Thyroid gland (tissue), 4 donors: ENCODE measurements at places on chromosomes 3 and 15. TPM values are rescaled to one million over a fixed set of nuclear protein-coding genes. Genes with fewer than 3 reads are reported as not detected.

DNA sequence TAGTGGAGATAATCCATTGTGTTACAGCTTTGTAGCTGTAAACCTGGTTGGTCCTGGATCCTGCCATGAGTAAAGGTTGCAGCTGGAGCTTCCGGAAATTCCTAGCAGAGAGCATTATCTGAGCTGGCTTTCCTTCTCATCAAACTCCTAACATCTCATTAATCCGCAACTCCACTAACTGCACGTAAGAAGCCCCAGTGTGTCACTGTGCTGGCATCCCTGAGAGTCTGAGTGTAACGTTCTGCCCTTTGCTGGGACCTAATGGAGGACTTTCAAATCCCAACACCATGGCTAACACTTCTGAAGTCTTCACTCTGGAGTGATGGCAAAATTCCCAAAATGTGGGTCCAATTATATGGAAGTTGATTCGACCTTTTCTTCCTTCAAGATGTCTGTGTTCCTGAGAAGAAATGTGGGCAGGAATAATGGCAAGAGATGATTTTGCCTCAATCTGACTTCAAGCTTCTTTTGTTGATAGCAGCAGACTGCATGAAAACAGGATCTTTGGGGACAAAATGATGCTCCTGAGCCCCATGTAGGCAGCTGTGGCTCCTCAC is 9.6 kb upstream of the TRPM1 start:
- no peak for DNase-seq
- H3K27me3 ChIP-seq: no peaks in the 10 kb centered on the region
- H3K27ac ChIP-seq: no peak overlapping the region
- H3K4me1 ChIP-seq: no peaks in the 10 kb centered on the region
- H3K4me3 ChIP-seq: no peak overlapping the region

GRCh38 chr15:100914876-100915275 is 4.3 kb upstream of the LRRK1 start:
- no peak overlapping the region for H3K27ac ChIP-seq
- peaks cover 12% of the 10 kb centered on the region for H3K4me1 ChIP-seq
- no peaks in the 10 kb centered on the region for H3K36me3 ChIP-seq
- H3K4me3 ChIP-seq: no peak overlapping the region
- peak; percentile 52 for DNase-seq
- no peaks in the 10 kb centered on the region for H3K27me3 ChIP-seq

GRCh38 chr3:184874709-184875644 is 63.0 kb downstream of the VPS8 start:
- no peak for DNase-seq
- H3K27ac ChIP-seq: no peak overlapping the region
- no peaks in the 10 kb centered on the region for H3K27me3 ChIP-seq

DNA sequence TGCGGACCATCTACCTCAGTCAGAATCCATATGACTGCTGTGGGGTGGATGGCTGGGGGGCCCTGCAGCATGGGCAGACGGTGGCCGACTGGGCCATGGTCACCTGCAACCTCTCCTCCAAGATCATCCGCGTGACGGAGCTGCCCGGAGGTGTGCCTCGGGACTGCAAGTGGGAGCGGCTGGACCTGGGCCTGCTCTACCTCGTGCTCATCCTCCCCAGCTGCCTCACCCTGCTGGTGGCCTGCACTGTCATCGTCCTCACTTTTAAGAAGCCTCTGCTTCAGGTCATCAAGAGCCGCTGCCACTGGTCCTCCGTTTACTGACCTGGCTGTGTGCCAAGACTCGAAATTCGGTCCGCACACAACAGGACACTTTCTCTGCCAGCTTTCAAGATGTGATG is 21.9 kb downstream of the NRROS start:
- no peak for DNase-seq
- no peaks in the 10 kb centered on the region for H3K36me3 ChIP-seq

DNA sequence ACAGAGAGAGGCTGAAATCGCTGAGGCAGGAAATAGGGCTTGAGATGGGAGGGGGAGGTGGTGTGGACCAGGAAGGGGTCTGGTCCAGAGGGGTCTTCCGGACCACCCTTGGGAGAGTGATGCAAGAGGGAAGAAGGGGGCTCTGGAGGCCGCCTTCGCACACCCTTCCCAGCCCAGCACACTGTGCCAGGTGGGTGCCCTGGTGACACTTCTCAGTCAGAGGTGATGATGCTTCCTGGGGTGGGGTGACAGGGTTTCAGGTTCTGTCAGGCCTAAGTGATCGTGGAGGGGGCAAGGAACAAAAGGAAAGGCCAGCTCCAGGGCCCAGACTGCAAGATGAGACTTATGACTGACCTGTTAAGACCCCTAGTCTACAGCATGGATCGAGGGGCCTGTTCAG is 12.7 kb downstream of the SEMA3G start:
- H3K4me3 ChIP-seq: no peak overlapping the region
- H3K27me3 ChIP-seq: no peaks in the 10 kb centered on the region
- peak overlapping the region; percentile 27 for H3K27ac ChIP-seq
- no peaks in the 10 kb centered on the region for H3K36me3 ChIP-seq

GRCh38 chr3:72257203-72257602 is 472.3 kb upstream of the PROK2 start:
- no peaks in the 10 kb centered on the region for H3K36me3 ChIP-seq
- H3K4me1 ChIP-seq: peaks cover 16% of the 10 kb centered on the region

GRCh38 chr3:152183473-152183872 is 85.3 kb upstream of the MBNL1 start:
- no peaks in the 10 kb centered on the region for H3K27me3 ChIP-seq
- no peaks in the 10 kb centered on the region for H3K36me3 ChIP-seq
- H3K27ac ChIP-seq: no peak overlapping the region
- H3K4me3 ChIP-seq: no peak overlapping the region

GRCh38 chr3:46202535-46202934 is 5.6 kb downstream of the CCR1 start:
- no peaks in the 10 kb centered on the region for H3K27me3 ChIP-seq
- H3K27ac ChIP-seq: no peak overlapping the region
- no peaks in the 10 kb centered on the region for H3K4me1 ChIP-seq
- no peaks in the 10 kb centered on the region for H3K36me3 ChIP-seq
- no peak overlapping the region for H3K4me3 ChIP-seq
- DNase-seq: no peak

DNA sequence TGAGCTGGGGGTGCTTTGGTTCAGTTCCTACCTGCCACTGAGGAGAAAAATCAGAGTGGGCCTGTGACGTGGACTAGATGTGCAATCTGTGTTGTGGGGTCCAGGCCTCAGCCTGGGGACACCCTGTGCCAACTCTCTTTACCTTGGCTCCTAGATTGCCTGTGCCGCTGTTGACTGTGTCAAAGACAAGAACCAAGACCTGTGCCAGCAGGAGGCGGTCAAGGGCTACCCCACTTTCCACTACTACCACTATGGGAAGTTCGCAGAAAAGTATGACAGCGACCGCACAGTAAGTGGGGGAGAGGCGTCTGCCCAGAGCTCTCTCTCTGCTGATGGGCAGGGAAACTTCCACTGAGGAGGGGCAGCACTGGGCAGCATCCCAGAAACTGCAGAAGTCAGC is 40.6 kb upstream of the SEC22A start:
- peaks cover 9% of the 10 kb centered on the region for H3K4me1 ChIP-seq
- no peaks in the 10 kb centered on the region for H3K27me3 ChIP-seq
- peaks cover 20% of the 10 kb centered on the region for H3K36me3 ChIP-seq
- DNase-seq: no peak

TMCC1 gene
- 31.0 TPM for total RNA-seq

ADAMTSL3 gene
- 5.9 TPM for total RNA-seq

KNG1 gene
- not detected for total RNA-seq
